ENCODE measurements at places on chromosomes 3 and 15.
A peak's percentile ranks its signal among the peaks of the same experiment; 100 is the strongest.

DNA sequence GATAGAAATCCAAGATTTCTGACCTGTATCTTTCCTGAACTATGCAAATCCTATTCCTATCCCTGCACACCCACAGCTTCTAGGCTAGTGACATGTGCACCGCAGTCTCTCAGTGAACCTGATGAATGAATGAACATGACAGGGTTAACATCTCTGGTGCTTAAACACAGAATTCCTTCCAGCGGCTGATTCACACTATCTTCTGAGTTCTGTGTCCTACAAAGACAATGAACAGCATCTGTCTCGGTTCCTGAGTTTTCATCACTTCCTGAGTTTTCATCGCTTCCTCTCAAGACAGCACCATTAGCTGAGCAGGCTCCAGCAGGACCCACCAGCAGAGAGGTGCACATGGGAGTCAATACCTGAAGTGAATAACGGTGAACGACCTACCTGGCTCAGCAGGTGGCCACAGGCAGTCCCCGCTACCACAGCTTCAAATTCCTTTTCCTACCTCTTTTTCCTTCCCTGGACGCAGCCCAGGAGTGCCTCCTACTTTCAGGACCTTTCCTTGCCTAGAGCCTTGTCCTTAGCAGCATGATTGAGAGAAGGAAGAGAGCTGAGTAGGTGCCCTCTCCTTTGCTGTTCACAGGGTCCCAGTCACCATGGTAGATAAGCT lies 113.5 kb downstream of the IGF2BP2 start:
- DNase-seq = no peak

GRCh38 chr3:135989242-135989641 lies 23.7 kb downstream of the PPP2R3A start:
- DNase-seq = no peak

DNA sequence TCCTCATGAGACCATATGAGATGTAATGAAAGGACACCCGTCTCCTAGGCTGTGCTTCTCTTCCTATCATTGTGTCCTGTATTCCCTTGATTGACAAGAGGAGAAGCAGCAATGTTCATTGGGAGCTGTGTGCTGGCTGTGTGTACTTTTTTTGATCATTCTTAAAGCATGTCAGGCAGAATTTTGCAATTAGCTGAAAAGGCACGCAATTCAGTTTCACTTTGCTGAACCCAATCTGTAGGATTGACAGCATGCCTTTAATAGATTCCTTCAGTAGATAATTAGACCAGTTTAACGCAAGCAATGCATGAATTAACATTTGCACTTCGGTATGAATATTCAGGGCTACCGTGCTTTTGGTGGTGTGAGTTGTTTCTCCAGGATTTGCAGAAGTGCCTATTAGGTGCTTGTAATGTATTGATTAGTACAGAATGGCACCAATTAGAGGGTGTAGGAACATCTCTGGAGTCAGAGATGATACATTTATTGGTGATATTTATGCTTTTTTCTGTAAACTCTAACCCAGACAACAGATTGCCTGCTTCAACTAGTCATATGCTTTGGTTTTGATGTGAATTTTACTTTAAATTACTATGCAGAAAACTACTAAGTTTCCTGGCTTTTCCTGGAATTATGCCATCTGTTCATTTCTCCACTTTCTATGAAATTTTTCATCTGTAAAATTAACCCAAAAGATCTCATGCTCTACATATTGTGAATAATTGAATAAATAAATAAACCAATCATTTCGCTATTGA lies 114.3 kb downstream of the NSUN3 start:
- DNase-seq = no peak

- DNase-seq = peak; percentile 69
These were observed 10.8 kb downstream of the FOXL2 start for GRCh38 chr3:138935863-138936740.

DNA sequence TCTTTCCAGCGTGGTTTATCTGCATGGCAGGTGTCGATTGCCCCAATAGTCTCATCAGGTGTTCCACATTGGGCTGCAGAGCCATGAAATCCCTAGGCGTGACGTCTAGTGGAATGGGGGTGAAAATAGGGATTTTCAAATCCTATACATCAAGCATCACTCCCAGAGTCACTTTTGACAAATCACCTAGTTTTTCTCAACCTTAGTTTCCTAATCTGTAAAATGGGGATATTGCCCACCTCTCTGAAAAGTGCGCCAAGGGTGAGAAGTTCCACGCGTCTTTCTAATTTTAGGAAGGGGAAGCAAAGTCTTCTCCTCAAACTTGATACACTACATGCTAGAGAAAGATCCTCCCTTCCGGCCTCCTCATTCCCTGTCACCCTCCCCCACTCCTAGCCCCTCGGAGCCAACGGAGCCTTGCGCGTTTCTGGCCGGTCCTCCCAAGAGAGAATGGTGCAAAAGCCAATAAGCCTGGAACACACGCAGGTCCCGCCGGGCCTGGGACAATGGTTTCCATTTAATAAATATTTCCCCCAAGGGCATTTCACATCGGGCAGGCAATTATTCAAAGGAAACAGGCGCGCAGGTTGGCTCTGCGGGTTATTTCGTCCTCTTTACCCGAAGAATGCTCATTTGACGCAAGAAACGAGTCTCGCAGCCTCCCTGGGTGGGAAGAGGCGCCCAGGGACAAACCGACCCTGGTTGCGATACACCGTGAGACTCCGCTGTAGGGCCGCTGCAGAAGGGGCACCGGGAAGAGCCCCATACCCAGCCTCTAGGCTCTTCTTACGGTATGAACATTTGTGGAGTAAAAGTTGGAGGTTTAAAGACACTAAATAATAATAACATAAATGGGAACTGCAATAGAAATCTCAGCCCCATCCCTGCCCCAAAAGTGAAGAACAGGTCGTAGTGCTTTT lies 1.2 kb upstream of the SOX14 start:
- DNase-seq = no peak

DNA sequence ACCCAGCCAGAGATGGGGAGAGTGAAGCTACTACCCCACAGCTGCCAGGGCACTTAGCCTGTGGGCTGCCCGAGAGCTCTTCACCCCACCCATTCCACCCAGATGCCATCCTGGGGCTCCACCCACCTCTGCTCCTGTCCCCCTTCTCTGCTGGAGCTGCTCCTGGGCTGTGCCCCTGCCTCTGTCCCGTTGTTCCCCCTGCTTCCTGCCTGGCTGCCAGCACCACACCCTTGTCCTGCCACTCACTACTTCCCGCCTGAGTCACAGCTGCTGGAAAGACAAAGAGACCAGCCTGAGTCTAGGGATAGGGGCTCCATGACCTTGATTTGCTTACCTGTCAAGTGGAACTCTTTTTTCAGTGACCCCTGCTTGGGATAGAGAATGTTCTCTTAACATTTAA lies 12.4 kb downstream of the GNAI2 start:
- DNase-seq = no peak

DNA sequence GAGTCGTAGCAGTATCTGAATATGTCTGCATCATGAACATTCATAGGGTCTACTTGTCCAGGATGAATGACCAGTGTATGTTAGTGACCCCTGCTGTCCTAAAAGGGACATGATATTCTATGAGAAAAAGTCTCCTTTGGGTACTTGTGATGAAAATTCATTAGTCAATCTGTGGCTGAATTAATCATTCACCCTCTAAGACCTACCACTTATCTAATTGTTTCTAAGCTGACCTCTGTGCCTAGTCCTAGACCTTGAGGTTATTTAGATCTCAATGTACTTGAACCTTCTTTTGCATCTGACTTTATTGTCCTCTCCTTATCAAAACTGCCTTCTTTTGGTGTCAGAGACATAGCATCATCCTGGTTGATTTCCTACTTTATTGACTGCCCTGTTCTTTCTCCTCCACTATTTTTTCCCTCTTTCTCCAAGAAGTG lies 799.3 kb downstream of the DIPK2A start:
- DNase-seq = no peak
